ENCODE measurements at places on chromosomes 2 and 18.

DNA sequence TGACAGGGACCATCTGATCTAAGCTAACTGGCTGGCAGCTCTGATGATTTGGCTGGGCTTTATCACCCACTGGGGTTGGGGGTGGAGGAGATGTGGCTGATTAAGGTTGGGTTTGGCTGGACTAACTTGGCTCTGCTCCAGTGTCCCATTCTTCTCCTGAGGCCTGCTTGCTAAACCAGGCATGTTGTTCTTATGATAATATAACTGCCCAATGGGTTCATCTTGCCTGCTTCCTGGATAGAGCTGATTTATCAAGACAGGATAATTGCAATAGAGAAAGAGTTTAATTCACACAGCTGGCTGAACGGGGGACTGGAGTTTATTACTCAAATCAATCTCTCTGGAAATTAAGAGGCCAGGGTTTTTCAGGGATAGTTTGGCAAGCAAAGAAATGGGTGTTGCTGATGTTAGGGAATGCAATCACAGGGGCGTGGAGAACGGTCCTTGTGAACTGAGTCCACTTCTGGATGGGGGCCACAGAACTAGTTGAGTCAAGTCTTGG is 150.4 kb downstream of the PTH2R start:
- no peak for DNase-seq

GRCh38 chr2:231181860-231182512 is 16.4 kb upstream of the ARMC9 start:
- DNase-seq = peak; percentile 47

DNA sequence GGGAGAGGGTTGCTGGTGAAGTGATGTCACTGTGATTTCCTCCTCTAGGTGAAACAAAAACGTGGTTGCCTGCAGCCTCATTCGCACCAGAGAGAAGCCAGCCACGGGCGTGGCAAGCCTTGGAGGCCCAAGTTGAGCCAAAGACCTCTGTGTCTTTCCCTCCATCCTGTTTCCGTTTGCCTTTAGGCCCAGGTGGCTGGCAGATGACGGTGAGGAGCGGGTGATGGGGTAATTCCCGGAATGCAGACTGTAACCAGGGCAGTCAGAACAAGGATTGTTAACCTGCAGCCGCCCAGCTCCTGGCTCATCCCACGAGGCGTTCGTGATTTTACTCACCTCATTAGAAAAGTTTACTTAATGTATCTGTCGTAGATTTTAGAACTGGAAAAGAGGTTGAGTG is 14.4 kb downstream of the CTIF start:
- no peak for DNase-seq

DNA sequence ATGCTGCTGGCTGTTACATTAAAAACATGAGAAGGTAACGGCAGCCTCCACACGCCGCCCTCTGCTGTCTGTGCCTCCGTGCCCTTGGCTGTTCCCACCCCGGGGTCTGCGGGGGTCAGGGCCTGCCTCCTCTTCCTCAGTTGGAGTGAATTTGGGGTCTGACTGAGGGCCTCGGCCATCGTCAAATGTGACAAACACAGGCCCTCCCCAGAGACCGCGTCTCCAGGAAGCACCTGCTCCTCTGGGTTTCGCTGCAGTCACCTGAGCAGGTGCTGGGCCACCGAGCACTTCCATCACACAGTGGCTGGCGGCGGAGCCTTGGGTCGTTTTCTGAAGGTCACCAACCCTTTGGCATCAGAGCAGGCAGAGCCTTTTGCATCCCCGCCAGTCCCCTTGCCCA is 70.9 kb downstream of the NFATC1 start:
- no peak for DNase-seq

DNA sequence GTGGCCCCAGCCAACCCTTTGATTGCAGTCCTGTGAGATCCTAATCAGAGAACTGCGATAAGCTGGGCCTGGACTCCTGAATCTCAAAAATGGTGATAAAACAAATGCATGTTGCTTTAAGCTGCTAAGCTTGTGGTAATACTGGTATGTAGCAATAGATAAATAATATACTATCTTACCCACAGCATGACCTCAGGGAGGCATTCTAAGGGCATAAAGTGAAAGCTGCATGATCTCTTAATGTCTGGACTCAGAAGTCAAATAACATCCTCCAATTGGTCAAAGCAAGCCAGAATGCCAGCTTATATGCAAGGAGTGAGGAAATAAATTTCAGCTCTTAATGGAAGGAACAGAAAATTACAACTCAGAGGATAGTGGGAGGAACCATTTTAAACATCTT is 246.1 kb downstream of the FSIP2 start:
- no peak for DNase-seq

DNA sequence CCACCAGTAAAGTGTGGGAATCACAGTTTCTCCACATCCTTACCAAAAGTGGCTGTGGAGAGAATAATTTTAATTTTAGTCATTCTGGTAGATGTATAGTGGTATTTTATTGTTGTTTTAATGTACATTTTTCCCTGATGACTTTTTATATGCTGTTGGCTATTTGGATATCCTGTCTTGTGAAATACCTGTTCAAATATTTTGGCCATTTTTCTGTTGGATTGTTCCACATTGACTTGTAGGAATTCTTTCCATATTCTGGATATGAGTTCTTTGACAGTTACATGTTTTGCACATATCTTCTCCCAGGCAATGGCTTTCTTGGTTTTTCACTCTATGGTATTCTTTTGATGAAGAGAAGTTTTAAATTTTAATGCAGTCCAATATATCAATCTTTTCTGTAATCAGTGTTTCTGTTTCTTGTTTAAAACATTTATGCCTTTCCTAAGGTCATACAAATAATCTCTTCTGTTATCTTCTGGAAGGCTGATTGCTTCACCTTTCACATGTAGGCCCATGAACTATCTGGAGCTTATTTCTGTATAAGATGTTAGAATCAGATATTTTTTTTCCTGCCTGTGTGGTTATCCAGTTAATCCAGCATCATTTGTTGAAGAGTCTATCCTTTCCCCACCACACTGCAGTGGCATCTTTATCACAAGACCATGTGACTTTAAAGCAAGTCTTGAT is 19.0 kb downstream of the AFTPH start:
- no peak for DNase-seq

DNA sequence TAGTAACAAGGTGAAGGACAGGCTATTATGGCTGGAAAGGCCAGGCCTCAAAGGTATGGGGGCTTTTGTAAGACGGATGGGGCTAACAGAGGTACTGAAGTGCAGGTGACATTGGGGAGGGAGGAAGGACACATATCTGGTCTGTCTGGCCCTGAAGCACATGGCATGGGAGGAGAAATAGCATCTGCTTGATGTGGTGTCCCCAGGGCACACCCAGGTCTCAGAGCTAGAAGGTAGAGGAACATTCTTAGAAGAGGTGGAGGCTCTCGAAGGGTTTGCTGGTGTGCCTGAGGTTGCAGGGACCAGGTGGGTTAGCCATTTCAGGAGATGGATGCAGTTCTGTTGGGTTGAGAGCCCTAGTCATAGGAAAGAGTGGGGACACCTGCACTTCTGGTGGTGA is 9.5 kb downstream of the RALB start:
- no peak for DNase-seq

DNA sequence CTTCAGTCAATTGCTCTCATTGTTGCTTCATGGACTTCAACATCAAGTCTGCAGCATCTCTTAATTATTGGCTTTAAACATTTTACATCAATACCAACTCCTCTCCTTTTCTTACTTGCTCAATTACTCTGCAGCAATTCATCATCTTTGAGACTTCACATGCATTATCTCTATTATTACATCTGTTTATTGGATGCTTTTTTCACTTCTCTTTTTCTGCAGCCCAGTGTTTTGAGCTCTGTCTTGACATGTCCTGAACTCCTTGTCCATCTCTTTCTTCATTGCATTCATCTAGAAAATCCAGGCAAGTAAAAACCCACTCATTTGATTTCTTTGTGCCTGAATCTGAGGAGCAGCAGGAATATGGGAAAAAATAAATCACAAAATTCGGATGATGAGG is 647.9 kb downstream of the PLCL1 start:
- no peak for DNase-seq

GRCh38 chr2:36572719-36573059 is 25.3 kb downstream of the FEZ2 start:
- no peak for DNase-seq

DNA sequence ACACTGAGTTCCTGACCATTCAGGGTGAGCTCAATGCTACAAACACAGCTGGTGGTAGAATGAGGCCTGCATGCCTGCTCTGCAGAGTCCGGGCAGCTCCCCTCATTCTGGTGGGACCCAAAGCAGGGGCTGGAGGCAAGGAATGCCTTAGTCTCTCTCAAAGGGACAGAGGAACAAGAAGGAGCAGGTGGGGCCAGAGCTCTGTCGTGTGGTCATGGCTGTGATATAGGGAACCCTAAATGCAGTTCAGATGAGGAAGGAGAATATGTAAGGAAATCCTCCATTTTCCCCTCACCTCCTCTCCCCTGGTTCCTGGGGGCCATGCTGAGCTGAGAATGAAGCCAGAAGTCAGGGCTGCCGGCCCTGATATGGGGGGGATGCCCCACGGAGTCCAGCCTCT is 334.3 kb downstream of the CYP26B1 start:
- DNase-seq = no peak

- DNase-seq = no peak
Measured at GRCh38 chr18:51522821-51523220, 325.3 kb upstream of the MEX3C start.

GRCh38 chr2:220046507-220046906 is 419.1 kb downstream of the SLC4A3 start:
- no peak for DNase-seq

- DNase-seq = no peak
Measured at GRCh38 chr2:42238644-42239288, 69.6 kb downstream of the EML4 start.

- DNase-seq = no peak
Measured at GRCh38 chr2:58271826-58272225, 30.7 kb upstream of the FANCL start.

DNA sequence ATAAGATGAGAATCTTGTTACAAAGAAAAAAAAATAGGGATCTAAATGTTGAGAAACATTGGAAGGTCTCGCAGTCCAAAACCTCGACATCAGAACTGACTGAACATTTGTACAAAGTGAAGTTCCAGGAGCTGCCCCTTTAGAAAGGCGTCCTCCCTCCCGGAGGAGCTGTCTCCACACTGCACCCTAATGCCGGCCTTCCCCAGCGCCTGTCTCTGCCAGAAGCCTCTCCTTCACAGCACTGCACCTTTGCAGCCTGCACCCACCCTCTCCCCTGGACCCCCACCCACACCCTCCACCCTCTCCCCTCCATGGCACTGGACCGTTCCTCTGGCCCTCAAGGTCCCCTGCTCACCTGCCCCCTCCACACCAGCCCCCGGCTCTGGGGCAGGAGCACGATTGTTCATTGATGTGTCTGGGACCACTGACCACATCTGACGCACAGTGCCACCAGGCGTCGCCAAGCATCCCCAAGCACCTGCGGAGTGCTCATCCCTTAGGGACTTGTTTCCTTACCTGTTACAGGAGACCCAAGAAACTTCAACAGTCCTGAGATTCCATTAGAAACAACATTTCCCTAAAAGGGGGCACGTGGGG is 90.3 kb upstream of the SNTG2 start:
- no peak for DNase-seq

GRCh38 chr2:23283-23682 is 23.0 kb downstream of the FAM110C start:
- DNase-seq = no peak

GRCh38 chr2:38214209-38214717 is 138.3 kb upstream of the CYP1B1 start:
- no peak for DNase-seq

DNA sequence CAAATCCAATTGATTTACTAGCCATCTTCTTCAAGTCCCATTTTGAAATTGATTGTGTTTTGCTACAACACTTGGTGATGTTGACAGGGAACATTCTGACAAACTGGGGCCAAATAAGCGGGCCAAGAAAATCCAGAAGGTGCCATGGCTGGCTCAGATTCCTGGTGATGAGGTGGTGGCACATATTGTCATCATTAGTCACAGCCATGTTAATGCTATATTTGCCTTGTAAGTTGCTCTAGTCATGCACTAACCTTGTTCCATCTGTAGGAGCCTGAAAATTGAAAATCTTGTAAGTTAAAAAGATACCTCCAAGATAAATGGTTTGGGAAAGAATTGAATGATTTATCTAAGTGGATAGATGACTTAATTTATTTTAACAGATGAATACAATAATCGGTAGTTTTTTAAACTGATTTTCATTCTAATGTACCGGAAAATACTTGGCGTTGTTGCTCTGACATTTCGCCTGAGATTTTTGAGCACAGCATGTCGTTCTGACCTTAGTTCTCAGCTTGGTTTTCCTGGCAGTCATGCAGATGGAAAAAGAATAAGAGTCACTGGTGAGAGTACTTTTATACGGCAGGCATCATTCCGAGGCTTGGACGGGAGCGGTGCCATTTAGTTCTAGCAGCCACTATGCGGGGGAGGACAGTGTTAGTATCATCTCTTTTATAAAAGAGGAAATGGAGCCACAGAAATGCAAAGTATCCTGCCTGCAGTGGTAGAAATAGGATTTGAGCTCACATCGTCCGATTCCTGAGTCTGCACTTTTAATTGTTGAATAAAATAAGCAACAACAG is 133.9 kb downstream of the ZNF532 start:
- DNase-seq = no peak

DNA sequence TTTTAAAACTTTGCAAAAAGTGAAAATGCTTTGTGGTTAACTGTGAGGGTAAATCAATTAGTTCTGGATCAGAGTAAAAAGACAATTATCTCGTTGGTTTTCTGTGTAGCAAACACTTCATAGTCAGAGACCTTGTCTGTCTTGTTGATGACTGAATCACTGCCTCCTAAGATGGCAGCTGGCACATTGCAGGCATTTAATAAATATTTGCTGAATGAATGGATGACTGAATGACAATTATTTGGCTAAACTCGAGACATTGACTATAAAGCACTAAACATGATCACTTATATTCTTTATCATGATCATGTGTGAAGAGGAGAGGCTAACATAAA is 96.2 kb downstream of the MAIP1 start:
- DNase-seq = no peak

DNA sequence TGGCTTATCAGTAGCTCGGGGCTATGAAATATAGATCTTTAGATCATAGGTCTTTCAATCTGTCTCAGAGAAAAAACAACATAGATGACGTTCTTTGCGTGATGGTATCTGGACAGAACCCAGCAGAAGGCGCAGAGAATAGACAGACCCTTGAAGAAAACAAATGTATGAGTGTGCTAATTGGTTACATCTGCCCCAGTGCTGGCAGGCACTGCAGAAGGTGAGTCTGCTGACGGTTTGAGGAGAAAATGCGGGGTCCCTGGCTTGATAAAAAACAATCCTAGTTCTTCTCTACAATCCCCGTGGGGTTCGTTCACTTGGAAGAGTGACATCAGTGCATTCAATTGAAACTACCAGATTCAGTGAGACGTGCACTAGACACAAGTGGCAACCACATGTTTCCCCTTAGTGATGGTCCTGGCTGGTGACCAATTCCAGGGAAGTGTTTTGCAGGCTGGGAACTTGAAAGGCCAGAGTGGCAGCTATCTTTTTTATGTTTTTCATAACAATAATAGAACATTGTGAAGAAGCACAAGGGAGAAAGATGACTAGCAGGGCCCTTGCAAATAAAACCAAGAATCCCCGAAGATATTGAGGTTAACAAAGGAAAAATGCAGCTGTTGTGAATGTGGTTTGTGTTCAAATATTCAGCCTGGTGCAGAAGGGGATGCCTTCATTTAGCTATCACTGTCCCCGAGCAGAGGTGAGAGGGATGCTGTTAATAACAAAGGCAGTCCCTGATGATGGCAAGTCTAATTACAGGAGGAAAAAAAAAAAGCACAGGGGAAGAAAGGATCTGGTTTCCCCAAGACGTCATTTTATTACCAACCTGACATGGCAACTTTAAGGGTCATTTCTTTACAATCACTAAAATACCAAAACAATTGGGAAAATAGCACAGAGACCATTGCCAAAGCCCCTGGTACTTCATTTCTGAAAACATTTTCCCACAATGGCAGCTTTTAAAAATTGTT is 337.6 kb upstream of the FIGN start:
- no peak for DNase-seq

Data from bone marrow (tissue), 2 donors.